ENCODE measurements at places on chromosomes 13 and 19.
A peak's percentile ranks its signal among the peaks of the same experiment; 100 is the strongest.

DNA sequence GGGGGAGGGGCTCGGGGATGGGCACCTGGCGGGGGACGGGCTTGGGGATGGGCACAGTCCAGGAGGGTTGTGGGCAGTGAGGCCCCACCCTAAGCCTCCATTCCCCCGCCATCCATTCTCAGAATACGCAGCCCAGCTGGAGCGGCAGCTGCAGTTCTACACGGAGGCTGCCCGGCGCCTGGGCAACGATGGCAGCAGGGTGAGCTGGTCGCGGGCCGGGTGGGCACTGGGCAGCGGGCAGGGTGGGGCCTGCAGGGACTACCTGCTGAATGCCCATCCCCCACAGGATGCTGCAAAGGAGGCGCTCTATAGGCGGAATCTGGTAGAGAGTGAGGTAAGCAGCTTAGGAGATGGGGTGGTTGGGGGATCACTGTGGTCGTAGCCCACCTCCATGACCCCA, 8.3 kb downstream of the PODNL1 start:
- no peak for DNase-seq

DNA sequence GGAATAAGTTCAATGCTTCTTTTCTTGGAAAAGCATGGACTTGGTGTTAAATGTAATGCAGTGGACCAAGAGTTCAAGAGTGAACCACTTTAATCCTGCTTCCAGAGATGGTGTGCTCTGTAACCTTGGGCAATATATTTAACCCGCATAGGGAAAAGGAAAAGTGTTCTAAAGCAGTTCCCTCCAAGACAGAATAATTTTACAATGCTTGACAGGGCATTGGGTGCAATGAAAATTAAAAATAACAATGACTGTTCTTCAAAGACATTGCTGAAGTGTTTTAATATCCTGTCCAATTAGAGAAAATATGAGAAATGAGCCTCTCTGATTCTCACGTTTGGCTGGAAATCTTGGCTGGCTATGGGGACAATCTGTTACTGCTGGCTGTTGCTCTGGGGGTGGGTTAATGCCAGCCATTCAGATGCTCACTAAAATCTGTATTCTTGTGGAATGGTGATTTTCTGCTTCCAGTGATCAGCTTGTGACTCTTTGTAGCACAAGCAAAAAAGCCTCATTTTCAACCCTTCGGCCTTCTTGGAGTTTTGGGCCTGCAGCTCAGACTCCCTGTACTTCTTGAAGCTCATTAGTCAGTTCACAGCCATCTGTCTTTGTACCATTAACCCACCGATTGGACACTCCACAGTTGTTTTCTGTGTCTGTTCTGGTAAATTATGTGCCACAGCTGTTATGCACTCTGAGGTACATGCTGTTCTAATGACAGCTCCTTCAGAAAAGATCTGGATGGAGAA, 310.6 kb downstream of the LMO7 start:
- DNase-seq: no peak

GRCh38 chr19:8814176-8814575, 17.9 kb downstream of the ZNF558 start:
- DNase-seq: no peak

DNA sequence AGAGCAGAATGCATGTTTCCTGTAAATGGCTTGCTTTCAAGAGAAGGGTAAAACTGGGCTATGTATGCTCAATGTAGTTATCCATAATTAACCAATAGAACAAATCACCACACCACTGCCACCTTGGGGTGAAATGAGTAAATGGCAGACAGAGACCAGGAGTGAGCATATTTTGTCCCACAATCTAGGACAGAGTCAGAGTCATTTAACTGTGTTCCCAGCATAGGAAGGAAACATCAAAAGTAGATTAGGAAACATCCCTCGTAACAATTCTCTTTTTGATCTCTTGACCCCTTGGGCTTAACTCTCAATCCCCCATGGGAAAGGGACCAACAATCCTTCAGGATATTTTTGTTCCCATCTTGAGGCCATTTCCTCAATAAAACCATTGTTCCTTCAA, 224.8 kb downstream of the NHLRC3 start:
- no peak for DNase-seq

DNA sequence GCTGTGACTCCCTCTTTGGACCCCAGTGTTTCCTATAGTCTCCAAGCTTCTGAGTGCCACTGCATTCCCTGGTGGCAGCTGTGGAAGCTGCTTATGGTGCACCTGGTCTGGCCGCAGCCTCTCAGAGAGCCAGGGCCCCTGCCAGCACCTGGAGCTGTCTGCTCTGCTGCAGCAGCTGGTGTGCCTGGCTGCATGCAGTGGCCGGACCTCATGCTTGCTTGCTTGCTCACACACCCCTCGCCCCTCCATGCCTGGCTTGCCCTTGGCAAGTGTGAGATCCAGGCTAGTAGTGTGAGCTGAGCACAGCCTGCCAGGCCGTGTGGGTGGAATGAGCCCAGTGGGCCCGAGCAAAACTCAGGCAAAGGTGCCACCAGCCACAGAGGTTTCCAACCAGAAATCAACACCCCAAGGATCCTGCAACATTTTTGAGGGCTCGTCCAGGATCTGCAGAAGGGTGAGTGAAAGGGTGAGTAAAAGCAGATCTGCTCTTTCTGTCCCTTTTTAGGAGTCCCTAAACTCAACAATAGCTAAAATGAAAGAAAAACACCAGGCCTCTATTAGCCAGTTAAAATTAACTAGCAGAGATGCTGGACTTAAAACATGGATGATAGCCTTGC, 7.6 kb upstream of the MLLT1 start:
- DNase-seq: no peak

DNA sequence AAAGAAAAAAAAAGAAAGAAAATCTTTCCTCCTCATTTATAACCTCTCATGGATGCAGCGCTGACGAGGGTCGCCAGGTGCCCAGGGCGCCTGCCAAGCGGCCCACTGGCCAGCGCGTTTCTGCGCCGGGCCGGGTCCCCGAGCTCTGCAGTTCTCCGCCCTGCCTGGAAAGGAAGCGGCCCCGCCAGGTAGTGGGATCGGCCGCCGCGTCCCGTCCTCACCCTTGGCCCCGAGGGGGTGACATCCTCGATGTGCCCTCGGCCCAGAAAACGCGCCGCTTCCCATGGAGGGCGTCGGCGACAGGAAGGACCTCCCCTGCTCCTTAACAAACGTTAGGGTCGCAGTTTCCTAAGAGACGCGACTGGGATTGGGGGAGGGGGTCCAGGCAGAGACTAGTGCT, 56.9 kb downstream of the ZNF726 start:
- DNase-seq: no peak

GRCh38 chr19:55703790-55704215, 28.8 kb downstream of the EPN1 start:
- no peak for DNase-seq

GRCh38 chr19:570251-570686, 2.1 kb upstream of the BSG start:
- peak; percentile 60 for DNase-seq

DNA sequence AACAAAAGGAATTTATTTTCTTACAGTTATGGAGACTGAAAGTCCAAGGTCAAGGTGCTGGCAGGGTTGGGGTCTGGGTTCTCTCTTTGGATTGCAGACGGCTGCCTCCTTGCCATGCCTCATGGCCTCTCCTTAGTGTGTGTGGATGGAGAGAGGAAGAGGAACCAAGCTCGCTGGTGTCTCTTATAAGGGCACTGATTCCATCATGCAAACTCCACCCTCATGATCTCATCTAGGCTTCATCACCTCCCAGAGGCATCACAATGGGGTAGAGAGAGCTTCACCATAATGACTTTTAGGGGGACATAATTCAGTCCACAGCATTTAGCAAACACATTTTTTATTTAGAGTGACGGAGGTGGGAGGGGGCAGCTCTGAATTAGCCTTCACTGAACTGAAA, 104.9 kb upstream of the ABCC4 start:
- no peak for DNase-seq

DNA sequence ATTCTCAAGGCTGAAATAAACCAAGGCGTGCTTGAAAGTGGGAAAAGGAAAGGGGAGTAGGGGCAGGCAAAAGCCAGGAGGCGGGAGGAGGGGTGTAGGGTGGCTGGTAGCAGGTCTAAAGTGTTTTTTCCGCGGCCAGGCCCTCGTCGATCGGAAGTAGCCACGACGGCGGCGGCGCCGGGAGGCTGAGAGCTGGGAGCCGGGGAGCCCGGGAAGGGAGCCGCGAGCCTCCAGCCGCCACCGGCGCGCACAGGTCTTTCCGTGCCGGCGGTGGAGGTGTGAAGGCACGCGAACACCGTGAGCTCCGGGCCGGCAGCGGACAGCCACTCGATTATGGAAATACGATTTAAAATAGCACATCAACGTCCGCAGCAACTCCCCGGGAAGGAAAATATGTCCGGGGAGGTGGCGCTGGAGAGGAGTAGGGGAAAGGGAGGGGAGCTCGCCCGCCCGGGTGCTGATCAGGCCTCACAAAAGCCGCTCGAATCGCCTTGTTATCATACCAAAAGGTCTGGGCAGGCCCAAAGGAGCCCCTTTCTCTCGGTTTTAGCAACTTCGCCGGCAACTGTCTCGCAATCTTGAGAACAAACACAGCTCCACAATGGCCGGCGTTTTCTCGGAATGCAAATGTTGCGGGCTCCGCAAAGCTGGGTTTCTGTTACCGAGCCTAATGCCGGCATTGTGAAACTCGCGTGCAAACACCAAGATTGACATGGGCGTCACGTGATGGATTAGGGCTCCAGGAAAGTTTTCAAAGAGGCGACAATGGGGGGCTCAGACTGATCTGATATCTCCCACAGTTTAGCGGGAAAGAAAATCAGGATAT, 2.9 kb upstream of the PCDH8 start:
- no peak for DNase-seq

DNA sequence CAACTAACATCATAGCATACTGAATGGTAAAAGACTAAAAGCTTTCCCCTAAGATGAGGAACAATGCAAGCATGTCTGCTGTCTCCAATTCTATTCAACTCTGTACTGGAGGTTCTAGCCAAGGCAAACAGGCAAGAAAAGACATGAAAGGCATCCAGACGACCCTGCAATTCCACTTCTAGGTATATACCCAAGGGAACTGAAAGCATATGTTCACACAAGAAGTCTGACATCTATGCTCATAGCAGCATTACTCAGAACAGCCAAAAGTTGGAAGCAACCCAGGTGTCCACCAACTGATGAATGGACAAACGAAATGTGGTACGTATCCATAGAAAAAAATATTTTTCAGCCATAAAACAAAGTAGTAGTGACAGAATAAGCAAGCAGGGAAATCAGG, 39.1 kb downstream of the PEPD start:
- DNase-seq: no peak

DNA sequence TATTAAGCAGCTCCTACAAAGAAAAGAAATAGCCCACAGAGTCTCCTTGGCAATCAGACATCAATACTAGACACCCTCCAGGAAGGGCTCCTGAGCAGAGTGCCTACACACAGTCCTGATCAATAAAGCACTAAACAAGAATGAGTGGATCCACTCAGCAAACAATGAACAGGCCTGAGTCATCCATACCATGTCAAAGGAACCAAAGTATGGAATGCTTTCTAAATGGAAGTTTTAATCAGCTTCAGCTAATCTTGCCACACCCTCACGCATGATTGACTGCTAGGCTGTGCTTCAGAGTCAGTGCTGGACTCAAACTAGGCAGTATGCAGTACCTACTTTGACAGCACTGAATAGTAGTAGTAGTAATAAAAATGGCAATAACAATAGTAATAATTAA, 392.7 kb upstream of the HTR2A start:
- DNase-seq: no peak

- no peak for DNase-seq
Observed at GRCh38 chr13:46622630-46623256, 69.8 kb downstream of the LRCH1 start.

- DNase-seq: no peak
Observed at GRCh38 chr13:81987677-81988357, 1646.9 kb upstream of the SPRY2 start.

DNA sequence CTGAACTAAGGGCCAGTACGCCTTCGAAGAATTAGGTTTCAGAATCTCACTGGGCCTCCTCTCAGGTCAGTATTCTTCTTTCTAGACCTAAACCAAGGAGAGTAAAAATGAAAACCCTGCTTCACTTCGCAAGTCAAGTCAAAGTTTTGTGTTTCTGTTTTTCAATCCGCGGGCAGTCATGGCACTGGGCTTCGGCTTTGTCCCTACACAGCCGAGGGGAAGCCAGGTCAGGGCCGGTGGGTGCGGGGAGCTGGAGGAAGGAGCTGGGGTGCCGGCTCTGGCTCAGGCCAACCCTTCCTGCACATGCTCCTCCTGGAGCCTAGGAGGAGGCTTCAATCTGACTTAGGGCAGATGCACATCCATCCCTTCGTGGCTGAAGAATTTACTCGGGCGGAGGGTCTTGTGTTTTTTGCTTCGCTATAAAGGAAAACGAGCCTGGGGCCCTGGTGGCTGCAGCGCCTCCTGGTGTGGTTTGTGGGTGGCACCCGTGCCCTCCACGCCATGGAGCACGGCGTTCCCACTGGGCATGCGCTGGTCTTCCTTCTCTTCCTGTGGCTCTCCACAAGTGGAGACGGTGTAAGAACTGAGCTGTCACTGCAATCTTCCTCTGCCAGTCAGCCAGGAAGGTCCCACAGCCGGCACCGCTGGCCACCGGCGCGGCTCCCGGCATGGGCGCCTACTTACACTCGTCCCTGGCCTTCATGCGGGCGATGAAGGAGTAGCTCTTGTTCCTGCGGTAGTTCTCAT, 22.5 kb downstream of the C19orf44 start:
- DNase-seq: no peak

GRCh38 chr13:21216332-21216731, 39.9 kb downstream of the MRPL57 start:
- DNase-seq: no peak

DNA sequence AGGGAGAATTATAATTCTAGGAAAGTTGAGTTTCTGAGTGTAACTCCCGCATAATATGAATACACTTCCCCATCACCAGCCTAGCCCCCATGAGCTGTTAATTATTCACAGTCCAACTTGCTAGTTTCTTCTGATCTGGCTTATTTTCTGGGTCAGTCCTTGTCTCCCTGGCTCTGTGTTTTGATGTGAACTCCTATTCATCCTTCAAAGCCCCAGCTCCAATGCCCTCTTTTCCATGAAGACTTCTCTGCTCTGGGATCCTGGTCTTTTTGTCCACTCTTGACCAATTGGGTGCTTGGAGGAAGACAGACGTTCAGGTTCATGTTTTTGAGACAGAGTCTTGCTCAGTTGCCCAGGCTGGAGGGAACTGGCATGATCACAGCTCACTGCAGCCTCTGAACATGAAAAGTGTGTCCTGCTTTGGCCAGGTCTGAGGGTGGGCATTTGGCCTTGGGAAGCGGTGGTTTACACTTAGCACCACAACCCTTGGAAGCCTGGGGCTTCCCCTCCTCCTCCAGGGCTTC, 605 bp downstream of the LRG1 start:
- no peak for DNase-seq
